ENCODE measurements at places on chromosomes 4 and X. TPM values are rescaled to one million over a fixed set of nuclear protein-coding genes. Genes with fewer than 3 reads are reported as not detected.

The POLR2B gene
- total RNA-seq, result 290 TPM

The ZNF630 gene
- total RNA-seq, result 2.1 TPM

The TKTL1 gene
- not detected for total RNA-seq

The STIM2 gene
- 25.8 TPM for total RNA-seq

The CXCL1 gene
- total RNA-seq, result not detected

The S100G gene
- total RNA-seq, result not detected

GRCh38 chrX:41409006-41409405 lies 38.1 kb upstream of the NYX start:
- no peak overlapping the region for H3K27ac ChIP-seq
- no peak for DNase-seq
- no peaks in the 10 kb centered on the region for H3K36me3 ChIP-seq
- no peaks in the 10 kb centered on the region for H3K27me3 ChIP-seq

DNA sequence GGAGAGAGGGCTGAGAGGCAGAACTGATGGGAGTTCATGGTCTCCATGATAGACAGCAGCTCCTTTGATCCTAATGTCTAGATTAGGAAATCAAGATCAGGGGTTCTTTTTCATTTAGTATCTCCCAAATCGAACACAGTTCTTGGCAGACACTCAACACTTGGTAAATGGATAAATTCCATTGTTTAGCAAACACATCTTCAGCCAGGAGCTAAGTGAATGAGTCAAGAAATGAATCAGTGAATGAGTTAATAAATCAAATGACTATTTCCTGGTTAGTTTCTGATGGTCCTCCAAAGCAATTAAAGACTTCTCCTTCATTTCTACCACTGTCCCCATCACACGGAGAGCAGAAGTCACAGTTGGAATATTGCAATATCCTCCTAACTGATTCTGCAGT lies 120.0 kb upstream of the SHISA3 start:
- peaks cover 2% of the 10 kb centered on the region for H3K4me1 ChIP-seq
- H3K36me3 ChIP-seq, result no peaks in the 10 kb centered on the region
- no peak for DNase-seq
- H3K4me3 ChIP-seq, result no peak overlapping the region
- H3K27me3 ChIP-seq, result no peaks in the 10 kb centered on the region

DNA sequence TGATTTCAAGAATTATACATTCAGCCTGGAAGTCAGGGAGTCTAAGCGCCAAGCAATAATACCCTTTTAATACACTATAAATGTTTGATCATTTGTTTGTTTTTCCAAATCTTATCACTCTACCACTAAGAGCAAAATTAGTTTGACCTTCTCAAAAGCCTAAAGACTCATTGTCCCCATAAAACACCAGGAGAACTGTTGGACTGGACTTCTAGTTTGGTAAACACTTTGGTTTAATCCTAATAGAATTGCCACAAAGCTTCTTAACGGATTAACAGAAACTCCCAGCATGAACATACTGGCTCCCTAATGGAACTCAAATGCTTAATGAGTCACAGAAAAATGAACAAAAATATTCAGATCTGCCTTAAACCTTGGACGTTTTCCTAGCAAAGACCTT lies 34.9 kb downstream of the SYTL5 start:
- no peak overlapping the region for H3K27ac ChIP-seq
- no peaks in the 10 kb centered on the region for H3K36me3 ChIP-seq
- no peak overlapping the region for H3K4me3 ChIP-seq
- no peaks in the 10 kb centered on the region for H3K27me3 ChIP-seq

GRCh38 chrX:23887451-23887850 lies 20.3 kb downstream of the APOO start:
- no peak for DNase-seq
- H3K27me3 ChIP-seq, result no peaks in the 10 kb centered on the region
- no peak overlapping the region for H3K27ac ChIP-seq
- peaks cover 23% of the 10 kb centered on the region for H3K4me1 ChIP-seq

GRCh38 chrX:55142206-55142918 lies 53.5 kb downstream of the PAGE2 start:
- no peak for DNase-seq
- H3K36me3 ChIP-seq, result no peaks in the 10 kb centered on the region
- no peaks in the 10 kb centered on the region for H3K27me3 ChIP-seq
- no peak overlapping the region for H3K4me3 ChIP-seq

- no peaks in the 10 kb centered on the region for H3K4me1 ChIP-seq
- H3K27ac ChIP-seq, result no peak overlapping the region
- H3K36me3 ChIP-seq, result no peaks in the 10 kb centered on the region
- H3K4me3 ChIP-seq, result peak overlapping the region; percentile 73
- H3K27me3 ChIP-seq, result no peaks in the 10 kb centered on the region
These were observed 2.4 kb downstream of the FRAS1 start for GRCh38 chr4:78059524-78059889.

- H3K27ac ChIP-seq, result no peak overlapping the region
- no peak for DNase-seq
- H3K27me3 ChIP-seq, result no peaks in the 10 kb centered on the region
- no peaks in the 10 kb centered on the region for H3K36me3 ChIP-seq
- peaks cover 3% of the 10 kb centered on the region for H3K4me1 ChIP-seq
- H3K4me3 ChIP-seq, result no peak overlapping the region
These were observed 30.4 kb downstream of the SMAD1 start for GRCh38 chr4:145511913-145512522.

DNA sequence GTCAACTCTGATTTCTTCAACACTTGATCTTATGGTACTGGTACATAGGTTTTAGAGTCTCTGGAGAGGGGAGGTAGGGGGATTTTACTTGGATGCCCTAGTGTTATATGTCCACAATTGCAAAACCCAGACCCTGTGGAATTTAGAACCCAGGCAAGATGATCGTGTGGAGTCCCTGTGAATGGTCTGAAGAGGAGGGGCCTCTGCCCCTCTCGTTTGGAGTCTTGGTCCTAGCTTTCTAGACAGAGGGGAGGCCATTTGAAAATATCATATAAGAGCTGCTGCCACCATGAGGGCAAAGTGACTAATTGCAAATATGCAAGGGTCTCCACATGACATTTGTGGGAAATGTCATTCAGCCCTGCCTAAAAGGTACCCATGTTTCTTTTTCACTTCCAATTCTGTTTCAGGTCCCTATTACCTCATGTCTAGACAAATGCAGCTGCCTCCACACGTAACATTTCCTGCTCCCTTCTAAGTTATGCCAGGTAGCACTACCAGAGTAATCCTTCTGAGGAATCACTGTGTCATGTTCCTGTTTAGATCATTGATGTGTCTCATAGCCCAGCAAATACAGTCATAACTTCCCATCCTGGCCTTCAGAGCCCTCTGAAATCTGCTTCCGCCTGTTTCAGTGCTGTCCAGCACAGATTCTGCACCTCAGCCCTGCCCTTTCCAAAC lies 126.8 kb downstream of the KLHL8 start:
- no peak overlapping the region for H3K27ac ChIP-seq
- no peaks in the 10 kb centered on the region for H3K27me3 ChIP-seq
- no peak overlapping the region for H3K4me3 ChIP-seq
- DNase-seq, result peak; percentile 77
- H3K4me1 ChIP-seq, result peaks cover 13% of the 10 kb centered on the region

GRCh38 chr4:177728361-177729152 lies 286.3 kb upstream of the AGA start:
- DNase-seq, result no peak
- no peak overlapping the region for H3K27ac ChIP-seq
- H3K36me3 ChIP-seq, result no peaks in the 10 kb centered on the region
- no peak overlapping the region for H3K4me3 ChIP-seq
- H3K4me1 ChIP-seq, result no peaks in the 10 kb centered on the region

GRCh38 chrX:17047224-17047623 lies 100.8 kb downstream of the REPS2 start:
- H3K36me3 ChIP-seq, result no peaks in the 10 kb centered on the region
- no peak overlapping the region for H3K4me3 ChIP-seq
- no peak overlapping the region for H3K27ac ChIP-seq

GRCh38 chr4:142311916-142312315 lies 534.2 kb downstream of the INPP4B start:
- no peaks in the 10 kb centered on the region for H3K36me3 ChIP-seq
- H3K4me3 ChIP-seq, result no peak overlapping the region
- H3K4me1 ChIP-seq, result no peaks in the 10 kb centered on the region
- no peaks in the 10 kb centered on the region for H3K27me3 ChIP-seq

DNA sequence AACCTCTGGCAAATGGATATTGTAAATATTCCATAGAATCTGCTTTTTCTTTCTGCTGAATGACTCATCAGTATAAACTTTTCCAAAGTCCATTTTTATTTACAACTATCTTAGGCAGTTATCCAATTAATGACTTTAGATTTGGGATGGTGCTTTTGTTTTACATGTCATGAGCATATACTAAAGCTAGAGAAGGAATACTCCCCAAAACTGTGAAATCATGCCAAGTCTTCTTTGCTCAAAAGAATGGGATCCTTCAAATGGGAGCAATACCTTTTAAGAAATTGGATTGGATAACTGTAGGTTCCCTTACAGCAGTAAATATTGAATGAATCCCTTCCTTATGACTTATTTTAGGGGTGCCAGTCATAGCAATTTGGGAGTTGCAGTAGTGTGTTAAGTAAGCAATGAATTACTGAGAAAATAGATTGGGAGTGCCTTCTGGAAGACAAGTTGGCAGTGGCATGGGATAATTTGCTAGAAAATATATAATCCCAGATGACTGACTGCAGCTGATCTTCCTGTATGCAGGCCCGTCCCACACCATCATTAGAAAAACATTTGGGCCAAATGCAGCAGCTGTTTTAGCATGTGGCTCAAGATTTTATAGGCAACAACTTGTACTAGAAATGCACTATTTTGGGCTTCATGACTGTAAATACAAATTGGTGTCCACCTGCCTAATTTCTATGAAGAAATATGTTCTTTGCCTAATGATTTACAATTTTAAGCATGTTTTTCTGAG lies 2.8 kb downstream of the TMPRSS11D start:
- H3K4me3 ChIP-seq, result no peak overlapping the region
- H3K27ac ChIP-seq, result no peak overlapping the region
- peaks cover 13% of the 10 kb centered on the region for H3K4me1 ChIP-seq
- H3K27me3 ChIP-seq, result no peaks in the 10 kb centered on the region
- no peak for DNase-seq

- no peak overlapping the region for H3K27ac ChIP-seq
- no peaks in the 10 kb centered on the region for H3K4me1 ChIP-seq
- no peaks in the 10 kb centered on the region for H3K36me3 ChIP-seq
- H3K4me3 ChIP-seq, result no peak overlapping the region
These were observed 210.4 kb downstream of the KLHL4 start for GRCh38 chrX:87728024-87728423.

GRCh38 chrX:2691543-2692220 lies 587 bp downstream of the CD99 start:
- DNase-seq, result peak; percentile 49
- no peak overlapping the region for H3K27ac ChIP-seq
- H3K4me1 ChIP-seq, result peaks cover 6% of the 10 kb centered on the region

Data from neural progenitor cell (in vitro differentiated cells).